Activated naive CD4-positive, alpha-beta T cell treated with Interleukin-2 at 50 U/mL for 16 hours (primary cell): ENCODE measurements at places on chromosomes 12 and 14.

DNA sequence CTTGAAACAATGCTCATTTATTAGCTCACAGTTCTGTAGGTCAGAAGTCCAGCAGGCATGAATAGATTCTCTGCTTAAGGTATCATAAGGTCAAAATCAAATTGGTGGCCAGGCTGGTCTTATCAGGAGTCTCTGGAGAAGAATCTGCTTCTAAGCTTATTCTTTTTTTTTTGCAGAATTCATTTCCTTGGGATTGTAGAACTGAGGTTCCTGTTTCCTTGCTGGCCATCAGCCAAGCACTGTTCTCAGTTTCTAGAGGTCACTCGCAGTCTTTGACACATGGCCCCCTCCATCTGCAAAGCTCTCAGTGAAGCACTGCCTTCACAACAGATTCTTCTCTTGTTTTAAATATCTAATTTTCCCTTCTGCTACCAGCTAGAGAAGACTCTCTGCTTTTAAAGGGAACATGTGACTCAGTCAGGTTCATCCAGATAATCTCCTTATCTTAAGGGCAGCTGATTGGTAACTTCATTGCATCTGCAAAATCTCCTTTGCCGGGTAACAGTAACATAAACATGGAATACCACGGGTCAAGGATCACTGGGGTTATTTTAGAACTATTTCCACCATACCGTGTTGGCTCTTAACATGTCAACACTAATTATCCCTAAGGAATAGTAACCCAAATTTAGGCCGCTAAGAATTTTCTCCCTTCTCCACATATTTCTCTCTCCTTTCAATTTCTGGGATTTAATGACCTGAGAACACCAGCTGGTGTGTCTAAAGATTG is 25.3 kb downstream of the RHOJ start:
- no peak for DNase-seq

DNA sequence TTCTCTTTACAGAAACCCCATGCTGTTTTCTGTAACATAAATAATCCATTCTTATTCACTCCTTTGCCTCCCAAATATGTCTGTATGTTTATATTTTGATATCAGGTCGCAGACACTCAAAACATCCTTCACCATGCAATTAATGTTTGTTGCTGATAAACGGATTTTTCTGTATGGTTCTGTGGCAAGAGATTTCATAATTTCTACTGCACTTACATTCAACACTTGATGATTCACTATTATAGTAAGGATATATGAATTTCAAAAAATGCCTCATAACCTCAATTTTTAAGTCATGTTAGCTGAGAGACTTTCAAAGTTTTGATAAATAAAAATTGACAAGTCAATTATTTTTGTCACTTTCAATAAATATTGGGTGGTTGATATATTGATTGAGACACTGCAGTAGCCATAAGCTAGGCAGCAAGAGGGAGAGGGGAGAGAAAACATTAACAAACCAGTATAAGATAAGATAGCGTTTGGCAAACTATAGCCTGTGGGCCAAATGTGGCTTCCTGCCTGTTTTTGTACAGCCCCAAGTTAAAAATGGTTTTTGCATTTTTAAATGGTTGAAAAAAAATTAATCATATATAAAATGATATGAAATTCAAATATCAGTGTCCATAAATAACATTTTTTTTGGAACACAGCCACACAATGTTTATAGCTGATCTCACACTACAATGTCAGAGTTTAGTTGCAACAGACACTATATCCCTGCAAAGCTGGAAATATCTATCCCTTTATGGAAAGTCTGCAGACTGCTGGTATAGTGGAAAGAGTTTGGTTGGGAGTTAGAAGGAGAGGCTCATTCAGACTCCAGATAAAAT is 18.3 kb downstream of the ALDH6A1 start:
- no peak for DNase-seq

- peak; percentile 73 for DNase-seq
Observed at GRCh38 chr14:98182393-98183055, 1089.5 kb downstream of the BCL11B start.

GRCh38 chr14:24411443-24412389 is 12.9 kb downstream of the NYNRIN start:
- peak; percentile 22 for DNase-seq

DNA sequence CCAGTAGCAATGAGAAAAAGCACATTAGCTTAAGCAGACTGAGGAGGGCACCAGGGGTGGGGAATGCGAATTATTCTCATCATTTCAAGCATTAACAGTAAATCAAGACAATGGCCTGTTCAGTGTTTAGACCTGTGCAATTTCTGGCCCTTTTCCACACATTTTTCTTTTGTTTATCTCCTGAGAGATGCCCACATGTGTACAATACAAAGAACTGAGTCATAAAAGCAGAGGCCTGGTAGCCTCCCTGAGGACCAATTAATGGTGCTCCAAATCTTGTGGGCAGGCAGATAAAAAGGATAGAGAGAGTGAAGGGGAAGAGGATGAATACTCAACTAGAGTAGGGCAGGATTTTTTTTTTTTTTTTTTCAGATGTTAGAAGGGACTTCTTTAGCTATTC is 480.8 kb downstream of the RERGL start:
- DNase-seq = no peak

GRCh38 chr14:105292826-105293711 is 7.7 kb downstream of the BRF1 start:
- DNase-seq = peak; percentile 32

GRCh38 chr14:23929822-23930294 is 23.7 kb upstream of the DHRS4 start:
- DNase-seq = peak; percentile 82

GRCh38 chr14:25431211-25432076 is 381.5 kb upstream of the STXBP6 start:
- no peak for DNase-seq

- DNase-seq = no peak
Observed at GRCh38 chr14:65062096-65063075, 39.9 kb downstream of the MAX start.

DNA sequence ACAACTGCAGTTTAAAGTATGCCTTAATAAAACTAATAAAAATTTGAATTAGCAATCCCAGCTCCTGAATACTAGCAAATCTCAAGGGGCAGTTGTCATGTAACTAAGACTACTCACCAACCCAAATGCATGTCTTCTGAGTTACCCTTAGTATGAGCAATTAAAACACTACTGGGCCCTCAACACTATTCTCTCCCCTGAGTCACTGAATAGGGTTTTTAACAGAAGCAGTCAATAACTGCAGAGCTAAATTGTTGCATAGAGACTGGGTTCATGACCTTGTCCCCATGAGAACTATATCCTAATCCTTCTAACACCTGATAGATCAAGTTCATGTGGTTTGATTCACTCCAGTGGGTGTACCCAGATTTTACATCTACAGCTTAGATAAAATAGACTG is 38.8 kb downstream of the MDM1 start:
- DNase-seq = no peak

DNA sequence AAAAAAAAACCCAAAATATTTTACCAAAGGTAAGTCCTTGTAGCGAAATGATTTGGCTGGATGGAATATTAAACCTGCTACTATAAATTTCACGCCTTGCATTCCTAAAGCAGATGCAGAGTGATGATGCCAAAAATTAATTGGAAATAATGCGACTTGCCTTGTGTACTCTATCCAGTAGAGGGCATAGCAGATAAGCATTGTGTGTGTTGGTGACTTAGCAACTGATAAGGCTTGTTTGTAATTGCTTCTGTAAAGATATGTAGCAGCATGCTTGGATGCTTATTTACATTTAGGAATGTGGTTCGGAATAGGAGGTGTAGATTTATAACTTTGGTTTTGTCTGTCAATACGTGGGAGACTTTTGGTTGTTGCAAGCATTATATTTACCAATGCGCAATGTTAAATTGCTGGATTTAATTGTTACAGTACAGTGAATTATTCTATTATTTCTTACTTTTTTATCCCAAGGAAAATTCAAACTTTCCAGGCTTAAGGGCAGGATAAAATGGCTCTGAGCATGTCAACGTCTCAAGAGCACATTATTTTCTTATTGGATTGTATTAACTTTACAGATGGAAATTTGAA is 80.5 kb downstream of the TMEM260 start:
- DNase-seq = no peak

DNA sequence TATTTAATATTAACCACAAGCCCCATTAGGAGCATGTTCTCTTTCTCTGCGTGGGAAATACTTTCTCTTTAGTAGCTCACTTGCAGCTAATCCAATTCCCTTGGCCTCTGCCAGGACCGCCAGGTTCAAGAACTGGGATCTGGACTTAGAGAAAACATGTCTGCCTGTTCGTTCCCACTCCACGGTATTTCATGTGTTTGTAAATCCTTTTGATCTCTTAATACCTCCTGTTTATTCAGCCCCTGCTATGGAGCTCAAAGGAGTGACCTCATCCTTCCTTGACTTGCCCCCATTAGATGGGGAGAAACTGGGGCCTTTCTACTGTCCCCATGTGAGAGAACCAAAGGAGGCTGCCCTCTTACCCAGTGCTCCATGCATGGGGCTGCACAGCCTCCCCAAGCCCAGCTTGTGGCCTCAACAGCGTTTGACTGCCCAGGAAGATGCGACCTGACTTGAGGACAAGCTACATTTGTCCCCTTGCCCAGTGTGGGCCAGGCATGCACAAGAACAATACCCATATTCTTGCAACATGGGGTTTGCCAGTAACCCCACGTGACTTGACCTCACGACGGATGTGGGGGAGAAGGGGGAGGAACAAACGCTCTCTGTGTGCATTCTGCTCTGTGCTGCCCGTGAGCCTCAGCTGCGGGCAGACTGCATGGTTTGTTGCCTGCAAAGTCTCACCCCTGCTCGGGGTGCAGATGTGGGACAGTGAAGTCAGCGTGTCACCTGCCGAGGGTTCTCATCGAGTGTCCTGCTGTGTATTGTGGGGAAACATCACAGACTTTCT is 30.3 kb downstream of the CD9 start:
- DNase-seq = peak; percentile 67

DNA sequence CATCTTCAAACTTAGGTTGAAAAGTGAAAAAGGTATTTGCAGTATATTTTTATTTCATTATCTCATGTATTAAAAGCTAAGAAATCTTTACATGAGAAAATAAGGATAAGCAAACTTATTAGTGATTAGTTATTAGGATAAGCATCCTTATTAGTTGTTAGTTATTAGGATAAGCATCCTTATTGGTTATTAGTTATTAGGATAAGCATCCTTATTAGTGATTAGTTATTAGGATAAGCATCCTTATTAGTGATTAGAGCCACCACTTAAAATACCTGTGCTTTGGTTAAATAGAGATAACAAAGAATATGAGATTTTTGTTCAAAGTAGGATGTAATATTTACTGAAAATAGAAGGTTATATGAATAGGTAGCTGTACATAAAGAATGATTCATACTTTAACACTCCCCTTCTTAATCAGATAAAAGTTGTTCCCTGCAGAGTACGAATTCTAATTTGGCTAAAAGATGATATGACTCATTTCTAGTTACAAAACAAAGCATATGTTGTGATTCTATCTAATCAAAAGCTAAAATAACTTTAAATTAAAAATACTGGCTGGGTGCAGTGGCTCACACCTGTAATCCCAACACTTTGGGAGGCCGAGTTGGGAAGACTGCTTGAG is 56.4 kb downstream of the KDM5A start:
- DNase-seq = no peak

DNA sequence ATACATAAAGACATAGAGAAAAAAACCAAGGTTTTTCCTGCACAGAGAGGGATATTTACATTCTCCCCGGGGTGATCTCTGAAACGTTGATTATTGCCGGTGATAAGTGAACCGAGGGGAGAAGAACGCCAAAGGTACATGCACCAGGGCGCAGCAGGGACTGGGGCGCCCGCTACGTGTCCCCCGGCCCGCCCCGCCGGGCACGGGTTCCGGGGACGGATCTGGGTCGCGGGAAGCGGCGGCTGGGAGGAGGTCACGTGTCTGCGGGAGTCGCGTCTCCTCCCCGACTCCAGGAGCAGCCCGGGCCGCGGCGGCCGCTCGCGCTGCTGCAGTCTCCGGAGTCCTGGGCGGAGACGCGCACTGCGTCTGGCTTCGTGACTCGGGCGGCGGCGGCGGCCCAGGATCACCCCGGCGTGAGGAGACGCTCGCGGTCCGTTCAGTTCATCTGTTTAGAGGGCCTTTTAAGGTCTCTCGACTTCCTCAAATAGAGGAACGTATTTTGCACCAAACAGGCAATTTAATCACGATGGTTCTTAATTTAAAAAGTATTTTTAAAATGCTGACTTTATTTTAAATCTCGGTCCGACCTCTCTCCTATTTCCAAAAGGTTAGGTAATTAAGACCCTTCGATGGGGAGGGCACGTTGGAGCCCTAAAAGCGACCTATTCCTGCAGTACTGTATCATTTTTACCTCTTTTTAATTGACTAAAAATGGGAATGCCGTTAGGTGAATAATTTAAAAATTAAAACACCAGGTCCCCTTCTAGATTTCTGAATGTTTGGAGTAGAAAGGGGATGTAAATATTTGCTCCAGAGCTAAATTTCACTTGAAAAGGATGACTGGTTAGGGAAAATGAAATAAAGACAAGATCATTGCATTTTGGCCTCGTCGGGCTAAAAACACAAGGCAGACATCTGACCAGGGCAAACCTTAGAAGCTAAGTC is 1.8 kb upstream of the BHLHE41 start:
- peak; percentile 26 for DNase-seq

GRCh38 chr12:124730455-124730932 is 133.2 kb downstream of the SCARB1 start:
- no peak for DNase-seq

DNA sequence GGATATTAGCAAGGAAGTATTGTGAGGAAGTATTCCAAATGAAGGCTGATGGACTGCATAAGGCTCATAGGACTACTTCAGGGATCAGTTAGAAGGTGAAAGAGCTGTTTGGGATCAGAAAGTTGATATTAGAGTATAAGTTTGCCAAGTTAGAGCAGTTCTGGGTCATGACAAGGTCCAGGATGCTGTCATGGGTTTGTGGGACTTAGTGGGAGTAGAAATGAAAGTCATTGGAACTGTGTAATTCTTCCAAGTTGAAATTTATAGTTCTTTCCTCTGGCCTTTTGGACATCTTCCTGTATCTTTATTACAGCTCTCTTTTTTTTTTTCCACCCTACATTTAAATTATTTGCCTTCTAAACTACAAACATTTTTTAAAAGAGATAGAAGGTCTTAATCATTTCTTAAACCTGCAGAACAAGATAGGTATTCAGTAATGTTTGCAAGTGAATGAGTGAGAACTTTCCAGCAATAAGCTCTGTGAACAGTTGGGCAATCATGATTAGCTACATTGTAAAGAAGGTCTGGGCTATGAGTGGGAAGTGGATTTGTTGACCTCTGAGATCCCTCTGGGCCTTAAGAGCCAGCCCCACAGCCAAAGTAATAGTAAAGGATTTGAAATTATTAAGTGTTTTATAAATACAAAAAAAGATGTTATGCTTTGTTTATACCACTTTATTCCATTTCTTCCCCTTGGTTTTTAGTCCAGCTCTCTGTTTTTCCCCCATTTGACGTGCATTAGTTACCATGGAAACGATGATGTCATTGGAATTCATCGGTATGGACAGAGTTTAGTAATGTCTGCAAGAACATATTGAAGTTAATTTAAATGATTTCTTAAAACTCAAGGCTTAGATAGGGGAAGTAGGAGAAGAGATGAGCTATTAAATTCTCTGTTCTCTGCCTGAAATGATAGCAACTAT is 247.9 kb upstream of the ARHGAP5 start:
- DNase-seq = no peak

DNA sequence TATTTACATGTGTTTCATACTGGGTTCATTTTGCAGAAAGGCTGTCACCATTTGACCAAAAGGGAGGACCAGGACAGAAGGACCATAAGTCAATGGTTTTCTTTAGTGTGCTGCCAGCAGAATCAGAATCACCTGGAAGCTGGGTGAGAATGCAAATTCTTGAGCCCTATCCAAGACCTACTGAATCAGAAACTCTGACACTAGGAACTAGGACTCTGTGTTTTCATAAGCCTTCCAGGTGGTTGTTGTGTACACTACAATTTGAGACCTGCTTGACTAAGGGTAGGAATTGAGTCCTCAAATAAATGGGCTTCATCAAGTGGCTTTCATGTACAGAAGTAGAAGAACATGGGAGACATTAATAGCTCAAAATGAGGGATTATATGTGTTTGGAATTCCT is 32.2 kb downstream of the PDE6H start:
- no peak for DNase-seq
